ENCODE measurements at places on chromosomes 6 and 20.

GRCh38 chr6:35148167-35148741 is 7.1 kb upstream of the TCP11 start:
- DNase-seq: no peak

DNA sequence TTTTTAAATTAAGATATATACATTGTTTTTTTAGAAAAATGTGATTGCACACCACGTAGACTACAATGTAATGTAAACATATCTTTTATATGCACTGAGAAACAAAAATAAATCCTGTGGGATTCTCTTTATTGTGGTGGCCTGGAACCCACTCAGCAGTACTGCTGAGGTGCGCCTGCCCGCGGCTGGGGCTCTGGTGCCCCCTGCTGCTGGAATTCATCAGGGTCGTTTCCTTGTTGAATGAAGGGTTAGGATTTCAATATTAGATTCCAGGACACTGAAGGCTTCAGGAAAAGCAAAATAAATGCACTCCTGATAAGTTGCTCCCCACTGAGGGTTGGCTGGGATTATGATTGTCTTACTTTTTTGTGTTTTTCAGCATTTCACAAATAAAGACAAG is 175.8 kb upstream of the GGTLC1 start:
- no peak for DNase-seq

GRCh38 chr6:63740709-63741108 is 105.1 kb downstream of the PHF3 start:
- DNase-seq: no peak

DNA sequence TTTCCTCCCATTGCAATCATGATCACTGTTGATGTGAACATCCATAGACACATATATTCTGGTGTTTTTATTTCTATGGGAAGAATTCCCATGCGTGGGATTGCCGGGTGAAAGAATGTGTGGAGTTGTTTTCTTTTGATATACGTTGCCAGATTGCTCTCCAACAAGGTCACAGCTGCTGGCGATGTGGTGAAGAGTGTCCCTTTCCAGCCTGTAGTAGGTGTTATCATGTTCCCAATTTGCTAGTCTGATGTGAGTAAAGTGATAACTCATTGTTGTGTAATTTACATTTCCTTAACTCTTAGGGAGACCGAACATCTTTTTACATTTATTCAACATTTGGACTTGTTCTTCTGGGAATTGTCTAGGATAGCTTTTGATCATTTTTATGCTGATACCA is 14.5 kb upstream of the ELMO2 start:
- no peak for DNase-seq

All from body of pancreas (tissue), 4 donors.